Neuronal stem cell (in vitro differentiated cells): ENCODE measurements at places on chromosomes 1 and 21.

- no peak for DNase-seq
Observed at GRCh38 chr1:24679725-24680124, 36.6 kb downstream of the SRRM1 start.

- no peak for DNase-seq
Observed at GRCh38 chr1:9331558-9332346, 39.1 kb downstream of the SPSB1 start.

DNA sequence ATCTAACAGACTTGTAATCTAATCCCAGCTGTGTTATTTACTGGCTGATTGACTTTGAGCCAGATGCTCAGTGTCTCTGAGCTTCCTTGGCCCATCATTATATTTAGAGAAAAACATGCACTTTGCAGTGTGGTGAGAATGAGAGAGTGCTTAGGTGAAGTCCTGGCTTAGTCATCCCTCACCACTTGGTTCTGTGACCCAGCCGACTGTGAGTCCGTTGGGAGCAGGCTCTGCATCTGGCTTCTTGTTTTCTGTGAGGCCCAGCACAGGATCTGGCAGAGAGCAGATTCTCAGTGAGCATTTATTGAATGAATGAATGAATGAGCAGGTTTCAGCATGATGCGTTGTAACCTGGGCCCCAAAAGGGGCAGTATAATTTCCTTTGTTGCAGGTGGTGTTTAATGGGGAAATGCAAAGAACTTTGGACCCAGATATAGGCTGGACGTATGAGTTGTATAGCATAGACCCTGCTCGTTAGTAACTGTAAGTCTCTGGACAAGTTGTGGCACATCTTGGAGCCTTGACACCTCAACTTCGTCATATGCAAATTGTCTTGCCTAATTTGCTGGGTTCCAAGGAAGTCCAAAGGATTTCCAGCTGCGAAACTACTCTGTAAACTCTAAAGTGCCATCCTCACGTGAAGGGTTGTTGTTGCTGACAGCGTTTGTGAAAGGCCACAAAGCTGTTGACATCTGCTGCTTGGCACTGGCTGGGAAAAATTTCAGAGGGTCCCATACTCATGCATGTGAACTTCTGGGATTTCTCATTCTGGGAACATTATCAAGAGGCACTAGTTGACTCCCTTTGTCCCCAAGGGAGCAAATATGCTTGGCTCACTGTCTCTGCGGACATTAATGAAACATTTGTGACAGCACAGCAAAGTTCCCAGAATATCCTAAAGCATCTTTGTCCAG is 138.8 kb upstream of the USP24 start:
- no peak for DNase-seq

GRCh38 chr1:109391626-109392025 is 6.1 kb downstream of the SORT1 start:
- DNase-seq: no peak

DNA sequence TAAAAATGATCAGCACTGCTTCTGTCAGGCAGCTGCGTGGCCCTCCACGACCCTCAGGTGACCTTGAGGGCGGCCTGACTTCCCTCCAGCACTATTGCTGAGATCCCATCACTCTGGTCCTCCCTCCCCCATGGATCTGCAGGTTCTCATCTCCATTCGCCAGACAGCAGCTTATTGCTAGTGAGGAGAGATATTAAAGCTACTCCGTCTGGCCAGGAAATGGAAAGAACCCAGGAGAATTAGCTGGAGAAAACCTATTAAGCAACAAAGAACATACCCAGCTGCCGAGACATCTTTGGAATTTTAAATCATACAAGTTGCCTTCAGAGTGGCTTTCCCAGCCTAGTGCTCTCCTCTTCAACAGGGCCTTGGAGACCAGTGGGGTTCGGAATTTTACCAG is 25.7 kb upstream of the KCNN3 start:
- no peak for DNase-seq

- DNase-seq: peak; percentile 52
Observed at GRCh38 chr1:204398197-204399125, 13.2 kb downstream of the PPP1R15B start.

DNA sequence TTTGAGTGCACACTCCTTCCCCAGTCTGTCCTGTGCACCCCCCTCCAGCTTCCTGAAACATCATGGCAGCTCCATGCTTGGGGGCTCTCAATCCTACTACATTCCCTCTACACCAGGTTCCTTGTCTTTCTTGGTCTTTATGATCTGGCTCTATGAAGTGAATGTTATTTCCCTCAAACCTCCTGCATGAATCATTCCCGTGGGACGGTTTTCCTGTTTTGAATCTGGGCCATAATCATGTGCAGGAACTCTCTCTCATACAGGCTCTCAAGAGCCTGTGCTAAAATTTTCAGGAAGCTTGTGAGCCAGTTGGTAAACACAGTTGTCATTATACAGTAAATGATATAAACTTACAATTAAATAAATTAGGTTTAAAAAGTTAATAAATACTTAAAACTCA is 89.8 kb upstream of the KCNE2 start:
- DNase-seq: no peak

- no peak for DNase-seq
Observed at GRCh38 chr1:153432874-153433681, 16.8 kb downstream of the S100A7A start.

DNA sequence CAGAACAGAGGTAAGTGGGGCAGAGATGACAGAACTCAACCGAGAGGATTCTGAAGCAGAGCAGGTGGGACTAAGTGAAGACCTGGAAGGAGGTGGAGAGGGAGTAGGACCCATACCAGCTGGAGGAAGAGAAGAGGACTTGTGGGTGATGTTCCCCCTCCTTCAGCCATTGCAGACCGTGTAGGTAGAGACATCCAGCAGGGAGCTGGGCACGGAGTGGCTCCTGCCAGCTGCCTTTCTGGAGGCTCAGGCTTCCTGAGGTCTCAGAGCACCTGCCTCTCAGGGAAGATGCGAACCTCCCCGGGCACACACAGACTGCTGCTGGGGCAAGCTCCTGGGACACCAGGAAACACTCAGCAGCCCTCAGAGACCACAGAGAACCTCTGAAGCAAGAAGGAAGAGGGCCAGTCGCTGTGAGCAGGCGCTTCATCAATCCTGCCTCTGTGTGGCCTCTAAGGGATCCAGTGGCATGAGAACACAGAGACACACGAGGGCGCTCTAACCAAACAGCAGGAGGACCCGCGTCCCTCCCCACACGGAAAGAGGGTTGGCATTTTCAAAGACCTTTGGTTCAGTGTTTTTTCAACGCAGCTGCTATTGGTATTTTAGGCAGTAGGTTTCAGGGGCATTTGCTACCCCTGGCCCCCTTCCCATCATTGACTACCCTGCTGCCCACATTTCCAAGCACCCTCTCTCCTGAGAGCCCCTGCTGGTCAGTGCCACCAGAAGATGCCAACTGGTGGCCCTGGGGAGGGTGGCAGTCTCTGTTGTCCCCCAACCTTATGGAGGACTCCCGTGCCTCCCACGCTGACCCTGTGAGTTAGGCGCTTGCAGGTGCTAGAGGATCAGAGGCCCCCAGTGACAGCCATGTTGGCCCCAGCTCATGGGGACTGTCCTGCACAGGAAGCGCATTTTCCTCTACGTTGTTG is 89.6 kb upstream of the EDN2 start:
- peak; percentile 77 for DNase-seq

DNA sequence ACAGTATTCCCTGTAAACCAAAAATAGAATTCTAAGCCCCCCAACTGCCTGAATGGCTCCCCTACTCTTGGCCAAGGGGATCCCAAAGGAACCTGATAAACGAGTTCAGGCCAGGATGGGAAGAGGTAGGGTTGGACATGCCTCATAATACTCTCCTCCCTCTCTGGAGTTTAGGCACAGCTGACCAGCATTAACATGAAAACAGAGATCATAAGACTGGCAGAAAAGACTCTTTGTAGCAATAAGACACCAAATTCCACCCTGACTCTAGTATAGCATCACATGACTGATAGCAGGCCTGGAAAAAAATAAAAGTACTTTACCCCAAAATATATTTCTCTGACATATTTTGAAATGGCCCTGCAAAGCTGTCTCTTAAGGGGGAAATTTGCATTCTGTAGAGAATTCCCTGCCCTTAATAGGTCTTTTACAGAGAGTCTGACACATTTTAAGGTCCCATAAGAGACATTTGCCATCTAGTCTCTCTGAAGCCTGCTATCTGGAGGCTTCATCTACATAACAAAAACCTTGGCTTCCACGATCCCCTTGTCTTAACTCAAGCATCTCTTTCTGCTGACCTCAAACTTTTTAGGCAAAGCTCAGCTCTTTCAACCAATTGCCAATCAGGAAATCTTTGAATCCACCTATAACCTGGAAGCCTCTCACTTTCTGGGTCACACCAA is 55.9 kb downstream of the SIK1 start:
- DNase-seq: no peak

GRCh38 chr1:209150114-209150513 is 433.4 kb upstream of the CAMK1G start:
- peak; percentile 59 for DNase-seq

DNA sequence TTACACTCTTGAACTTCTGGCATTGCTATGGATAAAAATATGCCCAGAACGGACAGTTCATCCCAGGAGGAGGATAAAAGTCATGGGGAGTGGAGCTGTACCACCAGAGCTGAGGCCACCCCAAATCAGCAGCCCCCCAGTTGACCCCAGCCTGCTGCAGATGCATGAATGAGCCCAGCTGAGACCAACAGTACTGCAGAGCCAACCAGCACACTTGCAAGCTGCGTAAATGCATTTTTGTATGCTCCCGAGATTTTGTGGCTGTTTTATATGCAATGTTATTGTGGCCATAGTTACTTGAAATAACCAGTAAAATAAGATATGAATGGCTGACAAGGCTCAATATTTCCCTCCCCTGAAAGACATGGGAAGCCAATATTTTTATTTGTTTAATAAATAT is 264.6 kb downstream of the DUSP10 start:
- no peak for DNase-seq

- DNase-seq: peak; percentile 31
Observed at GRCh38 chr1:40404670-40405462, 31.3 kb downstream of the SMAP2 start.

- no peak for DNase-seq
Observed at GRCh38 chr1:184608581-184608980, 146.1 kb downstream of the EDEM3 start.
